ENCODE measurements at places on chromosomes 12 and 14.

- no peak for DNase-seq
Observed at GRCh38 chr14:23008831-23009230, 1.1 kb downstream of the C14orf93 start.

DNA sequence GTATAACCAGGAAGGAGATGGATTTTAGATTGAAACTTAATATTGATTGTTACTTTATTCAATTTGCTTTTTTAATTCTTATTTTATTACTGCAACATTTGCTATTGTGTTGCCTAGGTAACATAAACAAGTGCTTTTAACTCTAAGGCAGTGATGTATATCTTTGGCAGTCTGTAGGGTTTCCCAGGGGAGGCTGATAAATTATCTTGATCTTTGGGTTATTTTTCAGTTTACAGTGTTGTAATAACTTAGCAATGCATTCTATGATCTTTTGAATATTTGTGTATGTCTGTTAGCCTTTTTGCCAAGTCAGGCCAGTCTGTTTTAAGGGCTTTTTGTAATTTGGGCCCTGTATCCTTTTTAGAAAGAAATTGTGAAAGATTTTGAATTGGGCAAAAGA, 7.8 kb upstream of the DTD2 start:
- no peak for DNase-seq

DNA sequence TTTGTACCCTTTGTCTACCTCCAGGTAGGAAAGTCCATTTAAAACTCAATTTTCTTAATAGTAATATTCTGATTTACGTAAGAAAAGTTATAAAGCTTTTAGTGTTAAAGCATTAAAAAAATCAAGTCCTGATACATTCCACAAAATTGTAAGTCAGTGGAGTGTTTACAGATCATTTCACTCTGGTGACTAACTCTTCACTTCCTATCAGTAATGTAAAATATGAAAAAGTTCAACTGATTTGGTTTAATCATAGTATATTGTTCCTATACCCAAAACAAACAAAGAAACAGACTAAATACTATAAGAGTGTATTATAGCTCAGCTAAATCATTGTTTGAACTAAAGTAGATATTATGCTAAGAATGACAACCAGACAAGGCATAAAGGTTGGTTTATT, 85.9 kb downstream of the VEZT start:
- DNase-seq, result no peak

DNA sequence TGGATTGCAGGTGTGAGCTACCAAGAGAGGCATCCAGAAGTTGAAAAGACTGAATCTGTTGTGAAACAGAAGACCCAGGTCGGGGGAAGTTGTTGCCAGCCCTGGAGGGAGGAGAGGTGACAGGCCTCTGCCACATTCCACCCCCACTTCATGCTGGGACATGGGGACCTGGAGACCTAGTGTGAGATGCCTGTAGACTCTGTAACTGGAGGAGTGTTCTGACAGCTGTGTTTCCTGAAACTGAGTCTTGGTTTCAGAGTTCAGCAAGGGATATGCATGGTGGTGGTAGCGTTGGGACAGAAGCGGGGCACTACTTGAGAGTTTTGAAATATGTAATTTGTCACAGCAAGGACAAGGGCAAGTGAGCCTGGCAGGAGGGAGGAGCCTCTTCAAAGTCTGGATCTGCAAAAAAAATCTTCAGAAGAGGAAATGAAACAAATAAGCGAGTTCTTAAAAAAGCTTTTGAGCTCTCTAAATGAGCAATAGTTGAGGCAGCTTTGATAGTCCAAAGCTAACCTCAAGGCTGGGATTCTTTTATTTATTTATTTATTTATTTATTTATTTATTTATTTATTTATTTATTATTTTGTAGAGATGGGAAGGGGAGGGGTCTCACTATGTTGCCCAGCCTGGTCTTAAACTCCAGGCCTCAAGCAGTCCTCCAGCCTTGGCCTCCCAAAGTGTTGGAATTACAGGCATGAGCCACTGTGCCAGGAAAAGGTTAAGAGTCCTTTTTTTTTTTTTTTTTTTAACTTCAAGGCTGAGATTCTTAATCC, 58.9 kb upstream of the EEA1 start:
- no peak for DNase-seq

DNA sequence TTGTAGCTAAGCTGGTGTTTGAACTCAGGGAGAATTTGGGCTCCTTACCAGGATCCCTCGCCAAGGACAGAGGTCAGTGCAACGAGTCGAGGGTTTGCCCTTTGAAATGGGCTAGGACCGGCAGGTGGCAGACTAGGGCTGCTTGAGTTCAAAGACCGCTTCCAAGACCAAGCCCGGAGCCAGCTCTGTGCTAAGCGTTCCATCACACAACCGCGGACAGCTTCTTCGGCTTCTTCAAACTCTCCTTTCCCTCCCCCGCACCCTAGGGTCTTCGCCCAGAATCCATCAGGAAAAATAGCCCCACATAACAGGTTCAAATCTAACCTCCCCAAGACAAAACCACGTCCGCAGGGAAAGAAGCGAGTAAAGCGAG, 705 bp upstream of the FLVCR2 start:
- DNase-seq, result peak; percentile 73

- DNase-seq, result no peak
Observed at GRCh38 chr12:29519585-29520182, 22.2 kb upstream of the OVCH1 start.

GRCh38 chr14:50001151-50001998, 108.5 kb downstream of the ARF6 start:
- DNase-seq, result no peak

- no peak for DNase-seq
Observed at GRCh38 chr14:30297876-30298795, 260.8 kb upstream of the G2E3 start.

DNA sequence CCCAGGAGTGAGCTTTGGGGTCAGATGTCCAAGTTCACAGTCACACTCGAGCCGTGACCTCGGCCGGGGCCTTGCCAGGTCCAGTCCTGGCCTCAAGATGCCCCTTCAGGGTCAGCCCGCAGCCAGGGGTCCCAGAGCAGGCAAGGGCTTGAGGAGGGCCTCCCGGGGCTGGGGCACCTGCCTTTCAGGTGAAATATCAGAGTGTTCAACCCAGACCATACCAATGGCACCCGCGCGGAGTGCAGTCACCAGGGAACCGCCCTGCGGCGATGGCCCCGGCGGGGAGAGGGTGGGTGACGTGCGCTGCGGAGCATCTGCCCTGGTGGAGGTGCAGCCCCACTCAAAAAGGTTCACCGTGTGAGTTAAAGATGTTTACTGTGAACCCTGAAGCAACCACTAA, 16.9 kb downstream of the LRCOL1 start:
- DNase-seq, result no peak

GRCh38 chr12:117085318-117085947, 13.8 kb downstream of the TESC start:
- no peak for DNase-seq

- no peak for DNase-seq
Observed at GRCh38 chr12:19150273-19150900, 20.9 kb downstream of the PLEKHA5 start.

DNA sequence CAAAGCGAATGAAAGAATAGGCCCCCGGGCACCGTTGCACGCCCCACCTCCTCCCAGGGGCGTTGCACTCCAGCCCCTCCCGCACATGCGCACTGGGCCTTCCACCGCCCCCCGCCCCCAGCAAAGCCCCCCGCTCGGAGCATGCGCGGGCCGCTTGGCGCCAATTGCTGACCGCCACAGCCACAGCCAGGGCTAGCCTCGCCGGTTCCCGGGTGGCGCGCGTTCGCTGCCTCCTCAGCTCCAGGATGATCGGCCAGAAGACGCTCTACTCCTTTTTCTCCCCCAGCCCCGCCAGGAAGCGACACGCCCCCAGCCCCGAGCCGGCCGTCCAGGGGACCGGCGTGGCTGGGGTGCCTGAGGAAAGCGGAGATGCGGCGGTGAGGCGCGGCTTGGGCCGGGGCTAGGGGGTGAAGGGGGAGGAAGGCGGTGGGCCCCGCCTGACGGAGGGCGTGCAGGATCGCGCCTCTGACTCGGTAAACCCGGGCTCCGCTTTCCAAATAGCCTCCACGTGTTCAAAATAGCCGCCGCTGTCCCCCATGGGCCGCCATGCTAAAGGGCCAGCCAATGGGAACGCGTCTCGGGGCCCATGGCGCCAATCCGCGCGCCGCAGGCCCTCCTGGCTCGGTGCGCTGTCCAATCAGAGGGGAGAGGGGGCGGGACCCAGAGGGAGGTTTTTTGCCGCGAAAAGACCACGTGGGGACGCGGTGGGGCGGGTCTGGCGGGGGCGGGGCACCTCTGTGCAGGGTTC, at the start of gene UNG:
Gene UNG (plus strand): TSS at position 163 of the 748 bp plus-strand sequence. CDS start 83 bp downstream, at position 246.
- DNase-seq, result peak; percentile 97

- DNase-seq, result no peak
Observed at GRCh38 chr14:100670017-100670752, 56.5 kb upstream of the DLK1 start.

- DNase-seq, result no peak
Observed at GRCh38 chr14:97267509-97267908, 470.3 kb downstream of the VRK1 start.

- no peak for DNase-seq
Observed at GRCh38 chr12:118402251-118402650, 25.9 kb downstream of the SUDS3 start.

GRCh38 chr12:54374562-54375258, 9.8 kb downstream of the ZNF385A start:
- no peak for DNase-seq

DNA sequence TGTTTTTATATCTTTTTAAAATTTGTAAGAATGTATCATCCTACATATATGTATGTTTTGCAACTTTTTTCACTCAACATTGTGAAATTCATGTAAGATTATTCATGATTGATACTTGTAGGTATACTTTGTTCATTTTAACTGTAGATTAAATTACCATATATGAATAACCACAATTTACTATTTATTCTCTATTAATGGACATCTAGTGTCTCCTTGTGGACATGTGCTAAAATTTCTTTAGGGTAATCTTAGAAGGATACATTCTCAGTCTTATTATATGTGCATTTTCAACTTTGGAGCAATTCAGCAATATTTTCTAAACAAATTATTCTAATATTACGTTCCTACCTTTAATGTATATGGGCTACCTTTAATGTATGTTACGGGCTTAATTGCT, 192.4 kb downstream of the FUT8 start:
- DNase-seq, result no peak

- no peak for DNase-seq
Observed at GRCh38 chr12:69097619-69098368, 141.6 kb upstream of the CPSF6 start.

DNA sequence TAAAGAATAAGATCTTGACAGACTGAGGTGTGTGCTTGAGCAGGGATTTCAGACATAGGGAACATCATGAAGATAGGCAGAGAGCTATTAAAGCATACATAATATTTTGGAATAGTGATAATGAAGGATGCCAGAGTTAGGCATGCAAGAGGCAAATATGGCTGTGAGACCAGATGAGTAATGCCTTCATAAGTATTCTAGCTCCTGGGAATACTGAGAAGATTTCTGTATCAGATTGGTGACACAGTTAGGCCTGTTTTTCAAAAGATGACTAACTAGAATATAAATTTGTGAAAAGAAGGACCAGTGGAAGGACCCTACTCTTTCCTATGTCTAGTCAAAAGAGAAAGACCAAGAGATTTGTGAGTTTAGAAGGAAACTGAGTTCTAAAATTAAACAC, 108.8 kb downstream of the TXNDC16 start:
- no peak for DNase-seq

GRCh38 chr12:101859664-101860607, 17.4 kb upstream of the DRAM1 start:
- DNase-seq, result no peak

GRCh38 chr14:98240376-98240775, 1031.6 kb downstream of the BCL11B start:
- DNase-seq, result no peak

- no peak for DNase-seq
Observed at GRCh38 chr12:118870551-118870950, 110.8 kb upstream of the SRRM4 start.

DNA sequence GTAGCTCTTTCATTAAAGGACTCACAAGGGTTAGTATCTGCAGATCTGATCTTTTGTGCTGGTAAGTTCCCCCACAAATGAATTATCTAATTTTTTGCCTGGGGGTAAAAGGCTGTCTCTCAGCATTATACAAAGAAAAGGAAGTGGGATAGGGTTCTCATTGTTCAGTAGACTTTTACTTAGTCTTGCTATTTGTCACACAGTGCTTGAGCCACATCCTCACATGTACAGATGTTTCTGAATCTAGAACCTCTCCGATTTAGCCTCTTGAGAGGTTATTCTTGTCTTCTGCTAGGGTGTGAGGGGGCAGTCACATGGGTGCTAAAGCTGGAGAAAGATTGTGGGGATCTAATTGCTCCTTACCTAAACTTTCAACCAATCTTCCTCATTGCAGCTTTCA, 93.0 kb downstream of the SLC41A2 start:
- DNase-seq, result no peak

DNA sequence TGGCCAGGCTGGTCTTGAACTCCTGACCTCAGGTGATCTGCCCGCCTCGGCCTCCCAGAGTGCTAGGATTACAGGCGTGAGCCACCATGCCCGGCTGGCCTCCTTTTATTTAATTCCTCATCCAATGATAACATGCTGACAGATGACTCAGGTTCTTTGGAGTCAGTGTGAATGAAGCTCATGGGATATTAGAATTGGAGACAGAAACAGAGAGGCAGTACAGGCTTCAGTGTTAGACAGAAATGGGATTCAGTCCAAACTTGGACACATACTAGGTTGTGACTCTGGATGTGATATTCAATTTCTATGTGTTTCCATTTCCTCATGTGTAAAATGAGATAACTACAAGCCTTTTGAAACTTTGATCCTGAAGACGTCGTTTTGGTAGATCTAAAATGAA, 47.3 kb downstream of the PDE3A start:
- DNase-seq, result no peak

GRCh38 chr14:81509321-81509720, 24.3 kb downstream of the SEL1L start:
- no peak for DNase-seq

DNA sequence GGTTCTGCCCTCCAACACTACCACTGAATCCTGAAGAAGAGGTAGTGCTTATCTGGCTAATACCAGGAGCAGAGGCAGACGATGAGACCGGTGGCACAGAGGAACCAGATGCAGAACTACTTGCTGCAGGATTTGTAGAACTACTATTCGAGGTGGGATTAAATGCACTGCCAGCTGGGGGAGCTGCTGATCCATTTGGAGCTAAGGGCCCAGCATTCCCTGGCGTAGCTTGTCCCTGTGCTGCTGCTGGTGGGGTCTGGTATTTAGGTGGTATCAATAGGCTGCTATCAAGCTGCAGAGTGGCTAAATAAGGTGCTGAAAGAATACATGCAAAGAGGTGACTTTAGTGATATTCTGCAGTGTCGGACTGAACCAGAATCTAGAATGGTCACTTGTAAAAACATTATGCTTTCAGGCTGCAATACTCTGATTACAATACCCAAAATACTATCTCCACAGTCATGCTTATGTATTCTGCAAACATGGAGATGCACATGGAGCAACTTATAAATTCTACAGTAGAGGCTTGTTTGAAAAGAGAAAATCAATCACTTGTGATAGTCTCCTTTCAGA, 294.2 kb downstream of the MED13L start:
- no peak for DNase-seq

DNA sequence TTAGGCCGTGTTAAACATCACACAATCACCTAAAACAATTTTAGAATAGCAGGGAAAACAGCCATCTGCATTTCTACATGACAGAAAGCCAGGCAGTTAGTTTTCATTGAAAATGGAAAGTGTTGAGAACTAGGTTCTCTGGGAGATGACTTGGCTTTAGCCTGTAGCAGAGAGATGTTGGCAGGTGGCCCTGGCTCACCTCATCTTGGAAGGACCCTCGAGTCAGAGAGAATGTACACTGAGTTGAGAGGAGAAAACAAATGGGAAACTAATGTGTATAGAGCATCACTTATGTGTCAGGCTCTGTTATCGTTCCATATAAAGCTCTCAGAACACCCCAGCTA, 51.9 kb downstream of the SUSD6 start:
- DNase-seq, result no peak

GRCh38 chr12:104460973-104461698, 4.4 kb downstream of the CHST11 start:
- no peak for DNase-seq
